ENCODE measurements at places on chromosomes 3 and 15. TPM values are rescaled to one million over a fixed set of nuclear protein-coding genes. Genes with fewer than 3 reads are reported as not detected.

Gene SYNPR
- not detected for polyA plus RNA-seq

Gene SLITRK3
- 0.14 TPM for polyA plus RNA-seq

Gene APPL1
- polyA plus RNA-seq = 12.8 TPM

Gene GOLGA8T
- 0.05 TPM for polyA plus RNA-seq

Gene ZBBX
- polyA plus RNA-seq = not detected

Gene LMAN1L
- 0.61 TPM for polyA plus RNA-seq

Gene EIF4A2
- 241 TPM for polyA plus RNA-seq

Gene PRICKLE2
- 2.7 TPM for polyA plus RNA-seq

Gene ATP6V1A
- polyA plus RNA-seq = 16.6 TPM

Gene XIRP1
- polyA plus RNA-seq = 0.10 TPM

Measured in esophagus (tissue), 2 donors.